ENCODE measurements at places on chromosomes 3 and 15.

GRCh38 chr3:29561651-29562149, 280.8 kb downstream of the RBMS3 start:
- DNase-seq = no peak

DNA sequence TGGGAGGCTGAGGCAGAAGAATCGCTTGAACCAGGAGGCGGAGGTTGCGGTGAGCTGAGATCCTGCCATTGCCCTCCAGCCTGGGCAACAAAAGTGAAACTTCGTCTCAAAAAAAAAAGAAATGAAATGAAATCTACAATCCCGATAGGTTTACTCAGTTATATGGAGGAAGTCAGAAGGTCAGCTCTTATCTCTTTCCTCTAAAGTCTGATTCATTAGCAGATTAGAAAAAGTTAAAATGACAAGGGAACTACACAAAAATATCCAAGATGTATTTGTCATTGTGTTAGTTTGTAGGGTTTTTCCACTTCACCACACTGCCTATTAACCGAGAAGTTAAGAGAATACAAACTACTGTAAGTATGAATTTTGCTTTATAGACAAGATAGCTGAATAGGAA, 420.6 kb downstream of the SHQ1 start:
- no peak for DNase-seq

DNA sequence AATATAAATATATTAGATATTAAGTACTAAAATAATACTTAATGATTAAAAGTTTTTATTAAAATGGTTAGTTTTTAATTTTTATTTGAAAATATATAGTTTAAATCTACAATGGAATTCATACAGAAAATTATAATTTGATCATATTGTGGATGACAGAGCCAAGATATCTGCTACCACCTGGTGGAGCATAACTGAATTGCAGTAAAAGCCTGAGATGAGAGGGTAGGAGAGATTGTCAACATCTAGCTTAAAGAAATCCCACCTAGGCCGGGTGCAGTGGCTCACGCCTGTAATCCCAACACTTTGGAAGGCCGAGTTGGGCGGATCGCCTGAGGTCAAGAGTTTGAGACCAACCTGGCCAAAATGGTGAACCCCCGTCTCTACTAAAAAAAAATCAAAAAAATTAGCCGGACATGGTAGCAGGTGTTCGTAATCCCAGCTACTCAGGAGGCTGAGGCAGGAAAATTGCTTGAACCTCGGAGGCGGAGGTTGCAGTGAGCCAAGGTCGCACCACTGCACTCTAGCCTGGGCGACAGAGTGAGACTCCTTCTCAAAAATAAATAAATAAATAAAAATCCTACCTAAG, 25.1 kb upstream of the CSTA start:
- DNase-seq = no peak

DNA sequence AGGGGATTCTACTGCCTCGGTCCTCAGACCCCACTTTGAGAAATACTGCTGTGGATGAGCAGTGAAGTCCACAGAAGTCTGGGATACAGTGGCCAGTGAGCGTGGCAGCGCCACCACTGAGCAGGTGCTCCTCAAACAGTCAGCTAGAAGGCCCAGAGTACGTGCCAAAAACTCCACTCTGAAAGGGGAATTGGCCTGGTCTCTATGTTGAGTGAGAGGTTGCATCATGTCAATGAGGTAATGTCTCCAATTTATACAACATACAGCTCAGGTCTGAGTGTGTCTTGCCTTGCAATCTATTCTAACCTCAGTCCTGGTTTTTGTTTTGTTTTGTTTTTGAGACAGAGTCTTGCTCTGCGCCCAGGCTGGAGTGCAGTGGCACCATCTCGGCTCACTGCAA, 53.3 kb upstream of the ETV5 start:
- DNase-seq = no peak

GRCh38 chr15:76987896-76988860, 6.7 kb upstream of the PSTPIP1 start:
- DNase-seq = no peak

GRCh38 chr3:179837374-179837773, 184.5 kb downstream of the USP13 start:
- DNase-seq = no peak

- DNase-seq = no peak
Observed at GRCh38 chr3:114260152-114260551, 22.8 kb upstream of the ZNF80 start.

DNA sequence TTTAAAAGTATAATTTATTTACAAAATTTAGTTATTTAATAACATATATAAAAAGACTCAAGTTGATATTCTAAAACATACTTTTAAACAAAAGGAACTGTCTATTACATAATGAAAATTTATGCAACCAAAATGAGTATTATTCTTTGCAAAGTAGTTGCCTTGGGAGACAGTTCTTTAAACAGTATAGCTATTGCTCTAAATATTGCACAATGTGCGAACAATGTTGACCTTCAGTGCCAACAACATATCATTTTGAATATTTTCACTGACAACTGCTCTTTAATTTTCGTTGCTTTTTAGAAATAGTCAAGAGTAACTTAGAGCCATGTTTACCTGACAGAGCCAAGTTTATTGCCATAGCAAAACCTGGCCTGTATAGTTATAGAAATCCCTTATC, 124.9 kb downstream of the ZBTB20 start:
- no peak for DNase-seq

DNA sequence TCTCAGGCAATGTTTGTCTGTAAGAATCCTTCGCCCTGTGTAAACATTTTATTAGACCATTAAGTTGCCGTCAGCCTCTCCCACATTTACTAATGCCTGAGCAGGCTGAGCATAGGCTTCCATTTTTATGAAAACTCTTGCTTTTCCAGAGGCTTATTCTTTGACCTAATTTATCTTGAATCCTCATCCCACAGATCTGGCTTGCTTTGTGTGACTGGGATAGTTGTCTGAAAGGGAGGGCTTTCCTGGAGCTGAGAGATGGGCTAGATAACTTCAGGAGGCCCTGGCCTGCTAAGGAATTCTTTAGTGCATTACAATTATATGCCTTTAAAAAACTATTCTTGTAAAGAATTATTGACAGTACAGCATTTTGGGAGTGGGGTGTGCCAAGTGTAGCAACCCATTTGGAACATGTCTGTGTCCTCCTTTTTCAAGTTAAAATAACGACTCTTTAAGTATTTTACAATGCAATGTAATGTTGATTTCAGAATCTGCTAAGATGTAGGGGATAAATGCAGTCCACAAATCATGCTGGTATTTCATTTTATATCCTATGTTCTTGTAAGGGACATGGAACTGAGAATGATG, 52.4 kb downstream of the EEFSEC start:
- DNase-seq = no peak

- no peak for DNase-seq
Observed at GRCh38 chr3:174883881-174884675, 24.9 kb downstream of the NAALADL2 start.

GRCh38 chr15:39127925-39128617, 452.8 kb upstream of the THBS1 start:
- DNase-seq = no peak

- no peak for DNase-seq
Observed at GRCh38 chr3:65604863-65605526, 433.7 kb downstream of the MAGI1 start.

DNA sequence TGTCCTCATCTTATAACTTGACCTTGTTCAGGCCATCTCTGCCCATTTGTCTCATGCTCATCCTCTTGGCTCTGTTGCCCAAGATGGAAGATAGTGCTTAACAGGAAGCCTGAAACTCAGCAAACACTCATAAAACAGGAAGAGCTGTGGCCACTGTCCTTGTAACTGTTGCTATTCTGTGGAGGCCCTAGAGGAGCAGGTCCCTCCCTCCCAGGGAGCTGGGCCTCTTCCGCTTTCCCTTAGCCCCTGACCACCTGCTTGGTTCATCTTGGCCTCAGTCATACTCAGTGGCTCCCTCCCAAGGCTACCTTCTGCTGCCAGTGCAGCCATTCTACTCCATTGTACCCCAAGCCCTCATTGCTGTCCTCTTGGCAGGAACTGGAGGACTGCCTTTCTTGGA, 3.5 kb downstream of the MAPKAPK3 start:
- no peak for DNase-seq

GRCh38 chr3:33936921-33937525, 138.6 kb downstream of the PDCD6IP start:
- no peak for DNase-seq

DNA sequence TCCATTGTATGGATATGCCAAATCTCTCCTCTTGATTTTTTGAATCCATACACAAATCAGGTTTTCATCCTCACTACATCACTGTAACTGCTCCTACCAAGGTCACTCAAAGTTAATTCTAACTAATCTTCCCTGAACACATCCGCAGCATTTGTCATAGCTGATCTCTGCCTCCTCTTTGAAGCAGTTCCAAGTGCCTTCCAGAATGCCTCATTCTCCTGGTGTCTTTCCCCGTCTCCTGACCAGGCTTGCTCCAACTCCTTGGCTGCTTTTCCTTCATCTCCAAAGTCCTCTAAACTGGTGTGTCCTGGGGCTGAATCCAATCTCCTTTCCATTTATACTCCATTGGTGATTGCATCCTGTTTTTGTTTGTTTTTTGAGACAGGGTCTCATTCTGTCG, 26.8 kb downstream of the KLHDC8B start:
- DNase-seq = no peak

DNA sequence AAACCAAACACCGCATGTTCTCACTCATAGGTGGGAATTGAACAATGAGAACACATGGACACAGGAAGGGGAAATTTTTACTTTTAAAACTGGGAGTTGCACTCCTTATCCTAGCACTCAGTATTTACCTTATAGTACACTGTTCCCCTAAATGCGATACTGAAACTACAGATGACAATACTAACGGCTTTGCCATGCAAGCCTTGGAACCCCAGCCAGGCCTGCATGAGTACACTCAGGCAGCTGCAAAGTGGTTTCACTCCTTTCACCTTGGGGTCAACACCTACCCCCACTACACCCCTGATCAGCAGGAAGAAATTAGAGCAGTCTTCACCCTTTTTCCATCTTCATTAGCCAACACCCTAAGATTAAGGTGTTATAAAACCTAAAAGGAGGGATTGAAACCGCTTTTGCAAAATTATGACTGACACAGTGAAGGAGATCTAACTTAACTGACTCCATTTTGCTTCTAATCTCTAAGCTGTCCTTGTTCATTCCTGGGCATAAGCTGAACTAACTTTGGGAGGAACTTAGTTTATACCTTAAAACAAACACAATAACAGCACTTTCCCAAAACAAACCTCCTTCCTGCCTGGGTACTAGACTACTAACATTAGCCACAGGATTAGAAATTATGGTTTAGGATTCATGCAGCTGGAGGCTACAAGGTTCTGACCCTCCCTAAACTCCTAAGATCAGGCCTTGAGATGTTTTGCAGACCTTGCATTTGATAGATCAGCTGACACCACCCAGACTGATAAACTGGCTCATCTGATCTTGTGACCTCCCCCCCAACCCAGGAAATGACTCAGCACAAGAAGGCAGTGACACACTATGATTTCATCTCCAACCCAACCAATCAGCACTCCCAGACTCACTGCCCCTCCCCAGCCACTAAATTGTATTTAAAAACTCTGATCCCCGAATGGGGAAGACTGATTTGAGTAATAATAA, 452.1 kb upstream of the PPP2R3A start:
- DNase-seq = no peak

GRCh38 chr3:52986938-52987337, 58.9 kb downstream of the SFMBT1 start:
- no peak for DNase-seq

DNA sequence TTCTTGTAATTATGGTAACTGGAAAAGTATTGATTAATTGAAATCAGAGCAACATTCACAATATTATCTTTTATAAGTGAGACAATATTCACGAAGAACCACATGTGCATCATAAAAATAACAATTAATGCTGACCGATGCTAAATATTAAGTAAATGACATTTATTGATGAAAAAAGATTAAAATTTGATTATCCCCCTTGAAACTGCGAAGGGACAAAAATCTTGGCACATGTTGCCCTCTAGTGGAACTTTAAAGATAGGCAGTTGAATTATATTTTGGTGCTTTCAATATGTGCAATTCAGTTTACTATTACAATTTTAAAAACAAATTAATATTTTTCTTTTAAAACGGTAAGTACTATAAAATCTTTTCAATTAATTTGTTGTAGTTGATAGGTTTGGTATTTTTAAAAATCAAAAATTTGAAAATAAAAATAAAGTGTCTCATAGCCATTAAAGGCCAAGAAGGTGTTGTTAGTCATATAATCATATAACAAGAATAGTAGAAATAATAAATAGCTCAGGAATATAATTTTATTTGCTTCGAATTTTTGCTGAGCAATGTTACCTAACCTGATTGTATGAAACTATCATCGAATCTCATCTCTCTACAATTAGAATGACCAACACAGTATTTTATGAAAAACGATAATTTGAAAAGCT, 270.2 kb downstream of the ROBO1 start:
- DNase-seq = no peak

- no peak for DNase-seq
Observed at GRCh38 chr3:21310161-21310560, 440.8 kb downstream of the ZNF385D start.

- DNase-seq = no peak
Observed at GRCh38 chr3:147038481-147038880, 367.9 kb downstream of the ZIC4 start.

DNA sequence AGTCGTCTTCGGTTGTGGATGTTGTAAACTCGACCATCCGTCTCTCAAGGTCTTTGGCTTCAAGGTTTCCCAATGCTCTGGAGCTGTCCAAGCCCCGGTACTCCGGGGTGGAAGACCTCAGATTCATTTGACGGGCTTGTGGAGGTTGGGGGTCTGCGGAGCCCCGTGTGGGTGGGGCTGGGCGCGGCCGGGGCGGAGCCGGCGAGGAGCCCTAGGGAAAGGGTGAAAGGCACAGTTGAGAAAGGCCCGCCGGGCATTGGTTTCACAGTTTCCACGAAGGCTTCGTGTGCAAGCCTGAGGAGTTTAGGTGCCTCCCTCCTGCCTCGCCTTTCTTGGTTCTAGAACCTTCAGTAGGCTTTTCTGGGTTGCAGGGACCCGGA, 360 bp upstream of the MGA start:
- no peak for DNase-seq

DNA sequence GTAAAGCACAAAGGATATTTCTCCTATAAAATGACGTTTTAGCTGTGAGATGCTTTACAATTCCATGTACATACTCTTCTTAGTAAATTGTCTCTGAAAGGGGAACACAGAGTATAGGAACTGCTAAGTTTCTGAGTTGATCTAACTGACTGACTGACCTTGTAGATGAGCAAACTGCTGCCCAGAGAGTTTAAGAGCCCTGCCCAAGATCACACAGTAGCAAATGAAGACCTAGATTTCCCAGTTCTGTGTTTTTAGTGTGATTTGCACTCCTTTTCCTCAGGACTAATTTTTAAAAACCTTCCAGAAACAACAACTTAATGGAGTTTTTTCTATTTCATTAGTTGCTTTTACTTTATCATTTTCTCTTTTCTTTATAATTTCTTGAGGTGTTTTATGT, 247.7 kb downstream of the PDCD6IP start:
- no peak for DNase-seq
